ENCODE measurements at places on chromosomes 16 and 17.

GRCh38 chr17:69084911-69085310 is 24.2 kb upstream of the ABCA9 start:
- no peak for DNase-seq

DNA sequence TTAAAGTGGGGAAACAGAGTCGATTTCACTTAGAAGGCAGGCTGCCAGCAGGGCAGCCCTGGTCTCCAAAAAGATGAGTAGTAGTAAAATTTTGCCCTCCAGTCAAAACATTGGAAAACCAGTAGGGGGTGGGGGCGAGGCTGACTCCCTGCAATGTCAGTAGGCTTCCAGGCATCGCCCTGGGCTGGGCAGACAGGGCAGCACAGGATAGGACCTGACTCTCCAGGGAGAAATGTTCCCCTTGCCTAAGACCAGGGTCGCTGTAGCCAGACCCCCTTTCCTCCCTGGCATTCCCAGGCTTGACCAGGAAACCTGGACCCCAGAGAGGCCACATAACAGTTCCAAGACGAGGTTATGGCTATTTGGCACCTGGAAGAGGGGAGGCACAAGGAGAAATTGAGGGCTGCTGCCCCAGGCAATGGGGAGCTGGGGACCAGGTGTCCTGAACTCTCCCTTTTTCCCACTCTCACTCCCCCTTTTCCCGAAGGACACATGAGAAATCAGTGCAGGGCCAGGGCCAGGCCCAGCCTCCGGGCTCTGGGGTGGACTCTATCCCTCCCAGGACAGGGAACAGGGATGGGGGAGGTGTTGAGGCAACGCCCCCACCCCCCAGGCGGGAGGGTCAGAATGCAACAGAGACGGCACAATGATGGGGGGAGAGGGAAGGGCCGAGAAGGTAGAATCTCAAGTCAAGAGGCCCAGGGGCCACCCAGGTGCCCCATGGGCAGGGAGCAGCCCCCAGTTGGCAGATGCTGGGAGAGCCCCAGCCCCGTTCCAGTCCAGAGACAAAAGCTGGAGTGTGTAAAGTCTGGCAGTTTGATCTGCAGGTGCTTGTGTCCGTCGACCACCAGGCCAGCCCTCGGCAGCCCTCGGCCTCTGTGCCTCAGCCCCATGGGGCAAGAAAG is 4.5 kb upstream of the SAMD14 start:
- no peak for DNase-seq

DNA sequence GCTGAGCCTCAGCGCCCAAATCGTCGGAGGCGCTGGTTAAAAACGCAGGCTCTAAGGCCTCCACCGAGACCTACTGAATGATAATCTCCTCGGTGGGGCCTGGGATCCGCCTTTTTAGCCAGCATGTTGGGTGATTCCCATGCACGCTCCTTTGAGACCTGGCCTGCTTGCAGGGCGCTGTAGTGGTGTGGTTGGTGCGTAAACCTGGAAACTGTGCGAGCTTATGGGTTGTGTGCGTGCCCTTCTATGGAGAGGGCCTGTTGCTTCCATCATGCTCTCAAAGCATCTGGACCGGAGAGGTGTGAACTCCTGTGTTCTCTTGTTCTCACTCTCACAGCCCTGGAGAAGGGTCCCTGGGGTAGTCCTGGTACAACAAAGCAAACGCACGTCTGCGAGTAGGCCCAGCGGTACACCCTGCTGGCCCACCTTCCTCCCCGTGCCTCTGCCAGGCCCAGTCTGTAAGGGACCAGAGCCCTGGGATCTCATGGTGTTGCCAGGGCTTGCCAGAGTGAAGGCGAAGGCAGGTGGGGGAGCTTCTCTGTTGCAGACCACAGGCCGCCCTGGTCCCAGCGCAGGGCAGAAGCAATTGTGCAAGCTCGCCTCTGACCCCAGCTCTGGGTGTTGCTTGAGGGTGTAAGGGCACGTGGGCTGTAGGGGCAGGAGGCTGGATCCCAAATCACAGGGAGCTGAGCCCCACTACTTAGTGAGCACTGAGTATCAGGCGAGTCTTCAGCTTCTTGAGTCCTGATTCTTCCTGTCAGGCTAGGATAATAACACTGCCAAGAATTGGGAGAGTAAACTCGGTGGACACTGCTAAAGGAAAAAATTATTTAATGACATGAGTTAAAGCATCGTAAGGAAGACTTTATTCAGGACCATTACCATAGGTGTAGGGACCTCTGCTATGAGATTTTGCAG is 879 bp upstream of the LRRC75A start:
- no peak for DNase-seq

DNA sequence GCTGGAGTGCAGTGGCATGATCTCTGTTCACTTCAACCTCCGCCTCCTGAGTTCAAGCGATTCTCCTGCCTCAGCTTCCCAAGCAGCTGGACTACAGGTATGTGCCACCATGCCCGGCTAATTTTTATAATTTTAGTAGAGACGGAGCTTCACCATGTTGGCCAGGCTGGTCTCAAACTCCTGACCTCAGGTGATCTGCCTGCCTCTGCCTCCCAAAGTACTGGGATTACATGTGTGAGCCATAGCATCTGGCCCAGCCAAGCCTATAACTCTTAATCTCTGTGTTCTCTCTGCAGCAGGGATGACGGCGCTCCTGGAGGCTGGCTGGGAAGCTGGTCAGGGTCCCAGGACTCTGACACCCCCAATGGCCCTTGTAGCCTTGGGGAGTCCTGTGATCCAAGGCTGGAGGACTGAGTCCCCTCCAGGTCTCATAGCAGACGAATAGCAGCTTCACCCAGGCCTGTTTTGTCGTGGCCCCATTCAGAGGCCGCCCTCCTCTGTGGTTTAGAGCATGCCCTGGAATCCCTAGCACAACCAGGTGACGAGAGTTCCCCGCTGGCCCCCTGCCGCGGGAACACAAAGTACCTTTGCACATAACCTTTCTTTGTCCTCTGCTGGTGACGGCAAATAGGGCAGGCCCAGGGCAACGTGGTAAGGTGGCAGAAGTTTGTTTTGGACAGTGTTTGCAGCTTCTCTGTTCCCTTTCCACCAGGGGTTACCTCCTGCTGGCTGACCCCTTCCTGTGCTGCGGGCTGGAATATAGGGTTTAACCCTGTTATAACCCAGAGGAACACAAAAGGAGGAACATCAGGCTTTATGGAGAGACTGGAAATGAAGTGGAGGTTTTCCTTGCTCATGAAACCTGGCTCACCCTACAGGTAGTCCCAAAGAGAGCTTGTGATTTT is 43.0 kb upstream of the TOB1 start:
- no peak for DNase-seq

DNA sequence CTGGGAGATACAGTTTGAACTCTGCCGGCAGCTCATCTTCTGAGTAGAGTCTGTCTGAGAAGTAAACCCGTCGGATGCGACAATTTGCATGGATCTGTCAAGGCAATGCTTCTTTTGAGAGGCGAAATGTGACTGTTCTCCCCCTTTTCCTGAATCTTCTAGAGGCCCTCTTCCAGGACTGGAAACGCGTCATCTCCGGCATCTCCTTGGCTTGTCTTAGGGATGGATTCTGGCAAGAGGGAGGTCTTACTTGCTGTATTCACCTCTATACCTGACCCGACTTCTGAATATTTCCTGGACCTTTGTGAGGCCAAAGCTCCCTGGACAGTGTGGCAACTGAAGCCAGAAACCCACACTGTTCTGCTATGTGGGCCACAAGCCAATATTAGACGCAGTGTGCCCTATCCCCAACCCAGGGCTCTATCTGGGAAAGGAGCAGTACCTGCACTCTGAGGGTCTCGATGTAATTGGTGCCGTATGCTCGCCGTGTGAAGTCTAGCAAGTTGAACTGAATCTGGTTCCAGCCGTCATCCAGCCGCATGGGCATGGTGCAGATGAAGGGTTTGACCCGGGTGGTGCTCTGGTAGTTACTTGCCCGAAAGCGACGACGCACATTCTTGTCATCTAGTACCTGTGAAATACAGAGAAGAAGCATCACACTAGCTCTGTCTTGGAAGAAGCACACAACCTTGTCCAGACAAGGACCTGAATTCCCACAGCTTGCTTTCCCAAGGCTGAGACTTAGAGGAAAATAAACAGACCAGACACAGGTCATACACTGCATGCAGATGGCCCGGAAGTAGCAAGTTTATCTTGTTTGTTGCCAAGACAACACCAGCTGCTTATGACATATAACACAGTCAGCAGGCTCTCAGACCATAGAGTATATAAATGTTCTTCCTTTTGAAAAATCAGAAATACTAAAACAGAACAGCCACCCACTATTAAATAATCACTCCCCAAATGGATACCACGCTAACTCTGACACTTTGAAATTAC is 14.1 kb downstream of the CFAP20 start:
- no peak for DNase-seq

DNA sequence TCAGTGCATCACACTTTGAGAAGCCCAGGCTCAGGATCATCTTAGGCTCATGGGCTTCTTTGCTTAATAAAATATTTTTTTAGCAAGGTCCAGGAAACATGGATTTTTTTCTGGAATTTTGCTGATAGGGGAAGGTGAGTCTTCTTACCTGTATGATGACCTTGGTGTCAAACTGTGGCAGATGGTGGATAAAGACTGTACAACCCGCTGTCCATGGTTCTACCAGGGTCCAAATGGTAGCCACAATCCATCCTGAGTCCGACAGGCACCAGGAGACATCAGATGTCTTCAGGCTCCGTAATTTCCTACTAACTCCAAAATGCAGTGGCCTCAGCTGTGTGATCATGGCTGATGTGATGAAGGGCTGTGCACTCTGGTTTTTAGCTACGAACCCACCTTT is 27.8 kb downstream of the ACSM1 start:
- no peak for DNase-seq

GRCh38 chr17:8151641-8152111 is 528 bp downstream of the PER1 start:
- DNase-seq = peak; percentile 39

- DNase-seq = no peak
These were observed 413.5 kb downstream of the CPPED1 start for GRCh38 chr16:12390074-12390605.

DNA sequence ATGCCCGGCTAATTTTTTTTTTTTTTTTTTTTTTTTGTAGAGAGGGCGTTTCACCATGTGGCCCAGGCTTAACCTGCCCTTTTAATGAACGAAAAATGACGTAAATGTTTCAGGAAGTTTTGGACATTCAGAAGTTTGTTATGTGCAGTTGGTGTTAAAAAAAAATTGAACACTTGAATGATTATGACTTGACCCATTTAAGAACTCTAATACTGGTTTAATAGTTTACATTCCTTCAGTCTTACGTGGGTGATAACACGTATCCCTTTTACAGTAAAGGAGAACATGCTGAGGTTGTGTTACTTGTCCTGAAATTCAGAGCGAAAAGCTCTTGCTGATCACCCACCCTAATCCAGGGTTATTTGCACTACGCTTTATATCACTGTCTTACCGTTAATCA is 1.7 kb downstream of the MLYCD start:
- no peak for DNase-seq

GRCh38 chr16:20315764-20316163 is 11.5 kb downstream of the GP2 start:
- DNase-seq = no peak

DNA sequence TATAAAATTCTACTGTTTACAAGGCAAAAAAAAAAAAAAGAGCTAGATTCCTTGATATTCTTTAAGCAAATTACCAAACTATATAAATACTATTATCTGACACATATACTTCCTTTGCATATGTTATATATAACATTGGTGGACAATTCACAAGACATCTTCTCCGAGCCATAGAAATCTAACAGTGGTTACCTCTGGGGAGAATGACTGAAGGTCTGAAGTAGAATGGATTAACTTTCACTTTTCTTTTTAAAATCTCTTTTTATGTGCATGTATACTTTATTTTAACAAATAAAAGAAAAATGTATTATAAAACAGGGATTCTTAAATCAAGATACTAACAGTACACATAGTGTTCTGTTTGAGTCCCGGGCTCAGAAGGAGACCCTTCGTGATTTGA is 131.0 kb downstream of the MRTFB start:
- no peak for DNase-seq

DNA sequence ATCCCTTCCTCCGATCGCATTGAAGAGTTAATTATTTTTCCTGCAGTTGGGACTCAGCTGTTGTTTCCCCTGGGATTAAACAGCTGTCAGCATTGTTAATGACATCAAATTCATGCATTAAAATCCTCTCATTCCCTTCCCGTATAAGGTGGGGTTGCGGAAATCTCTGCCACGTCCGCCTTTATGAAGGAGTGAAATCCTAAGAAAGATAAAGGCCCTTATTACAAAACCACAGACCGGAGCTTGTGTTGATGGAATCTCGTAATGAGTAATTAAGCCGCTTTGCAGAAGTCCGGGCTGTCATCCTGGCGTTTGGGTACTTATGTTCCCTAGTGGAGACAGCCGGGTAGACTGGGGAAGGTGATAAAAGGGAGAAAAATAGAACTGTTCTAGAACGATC is 627.6 kb downstream of the MAF start:
- no peak for DNase-seq

- DNase-seq = no peak
These were observed 174.3 kb downstream of the XYLT1 start for GRCh38 chr16:17296431-17296830.

GRCh38 chr17:57370619-57371018 is 114.3 kb downstream of the MSI2 start:
- DNase-seq = no peak

GRCh38 chr16:10834766-10835165 is 16.2 kb upstream of the TVP23A start:
- no peak for DNase-seq

- no peak for DNase-seq
These were observed 44.1 kb downstream of the MRC2 start for GRCh38 chr17:62671553-62671952.

DNA sequence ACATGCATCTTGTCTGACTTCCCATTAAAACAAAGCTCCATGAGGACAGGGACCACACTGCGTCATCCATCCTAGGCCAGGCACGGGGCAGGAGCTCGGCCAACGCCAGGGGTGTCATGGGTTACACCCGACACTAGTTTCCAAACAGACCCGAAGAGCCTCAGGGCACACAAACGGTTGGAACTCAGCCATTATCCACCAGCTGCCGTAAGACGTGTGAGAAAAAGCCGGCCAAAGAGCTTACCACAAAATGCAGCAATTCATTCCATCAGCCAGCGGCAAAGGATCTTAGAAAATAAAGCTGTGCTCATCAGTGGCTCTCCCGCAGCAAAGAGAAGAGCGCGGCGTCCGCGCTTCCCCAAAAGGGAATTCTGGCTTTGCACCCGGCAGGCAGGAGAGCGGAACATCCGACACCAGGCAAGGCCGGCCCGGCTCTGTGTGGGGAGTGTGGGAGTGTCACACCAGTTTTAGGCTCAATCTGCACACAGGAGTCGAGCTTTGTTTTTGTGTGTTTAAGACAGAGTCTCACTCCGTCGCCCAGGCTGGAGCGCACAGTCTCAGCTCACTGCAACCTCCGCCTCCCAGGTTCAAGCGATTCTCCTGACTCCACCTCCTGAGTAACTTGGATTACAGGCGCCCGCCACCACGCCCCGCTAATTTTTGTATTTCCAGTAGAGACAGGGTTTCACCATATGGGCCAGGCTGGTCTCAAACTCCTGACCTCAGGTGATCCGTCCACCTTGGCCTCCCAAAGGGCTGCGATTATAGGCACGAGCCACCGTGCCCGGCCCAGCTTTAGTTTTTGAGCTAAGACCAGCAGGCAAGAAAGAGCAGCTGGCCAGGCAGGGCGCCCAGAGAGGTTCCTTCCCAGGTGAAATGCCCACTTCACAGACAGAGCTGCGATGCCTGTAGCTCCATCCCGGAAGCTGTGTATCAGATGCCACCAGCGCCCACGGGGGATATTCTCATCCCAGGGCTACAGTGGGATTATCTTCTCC is 1.5 kb downstream of the SLC38A8 start:
- no peak for DNase-seq
